ENCODE measurements at places on chromosomes 5 and 9.

DNA sequence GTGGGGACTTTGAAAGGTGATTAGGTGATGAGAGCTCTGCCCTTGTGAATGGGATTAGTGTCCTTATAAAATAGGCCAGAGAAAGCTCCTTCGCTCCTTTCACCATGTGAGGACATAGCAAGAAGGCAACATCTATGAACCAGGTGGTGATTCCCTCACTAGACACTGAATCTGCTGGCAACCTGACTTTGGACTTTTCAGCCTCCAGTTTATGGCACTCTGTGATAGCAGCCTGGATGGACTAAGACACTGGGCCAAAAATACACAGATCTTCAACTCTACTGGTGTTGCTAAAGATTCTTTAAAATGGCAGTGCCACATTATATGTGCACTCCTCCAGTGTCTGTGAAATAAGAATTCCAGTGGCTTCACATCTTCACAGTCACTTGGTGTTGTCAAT is 41.2 kb upstream of the COL15A1 start:
- DNase-seq, result no peak
- no peaks in the 10 kb centered on the region for H3K27me3 ChIP-seq
- H3K4me3 ChIP-seq, result no peak overlapping the region
- no peaks in the 10 kb centered on the region for H3K36me3 ChIP-seq
- no peak overlapping the region for H3K27ac ChIP-seq

GRCh38 chr5:168801567-168801966 is 222.4 kb upstream of the PANK3 start:
- no peak overlapping the region for H3K27ac ChIP-seq
- no peak for DNase-seq
- H3K36me3 ChIP-seq, result no peaks in the 10 kb centered on the region
- no peaks in the 10 kb centered on the region for H3K4me1 ChIP-seq
- peaks cover 7% of the 10 kb centered on the region for H3K27me3 ChIP-seq

DNA sequence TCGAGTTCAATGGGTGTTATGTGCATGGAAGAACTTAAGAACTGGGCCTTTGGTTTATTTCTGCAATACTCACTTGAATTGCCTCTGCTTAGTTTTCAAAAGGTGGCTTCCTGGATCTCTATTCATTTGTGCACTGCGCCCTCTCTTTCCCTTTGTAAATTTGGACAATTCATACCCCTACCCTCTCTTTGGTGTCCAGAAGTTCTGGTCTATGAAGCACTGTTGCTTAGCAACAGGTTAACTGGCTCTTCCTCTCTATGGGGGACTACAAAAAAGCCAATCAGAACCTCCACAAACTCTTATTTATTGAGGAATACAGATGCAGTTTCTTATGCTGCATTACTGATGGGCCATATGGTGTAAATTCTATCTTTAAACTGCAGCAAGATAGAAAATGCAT is 13.5 kb upstream of the FAM120A start:
- no peak overlapping the region for H3K4me3 ChIP-seq
- no peak for DNase-seq
- no peaks in the 10 kb centered on the region for H3K27me3 ChIP-seq
- H3K36me3 ChIP-seq, result no peaks in the 10 kb centered on the region
- no peak overlapping the region for H3K27ac ChIP-seq

GRCh38 chr9:26219961-26220360 is 541.7 kb upstream of the TUSC1 start:
- no peaks in the 10 kb centered on the region for H3K4me1 ChIP-seq
- H3K36me3 ChIP-seq, result no peaks in the 10 kb centered on the region
- no peak for DNase-seq
- no peaks in the 10 kb centered on the region for H3K27me3 ChIP-seq
- no peak overlapping the region for H3K27ac ChIP-seq

GRCh38 chr5:74651710-74652109 is 11.2 kb upstream of the ENC1 start:
- H3K27me3 ChIP-seq, result no peaks in the 10 kb centered on the region
- no peak for DNase-seq
- H3K27ac ChIP-seq, result no peak overlapping the region
- no peaks in the 10 kb centered on the region for H3K36me3 ChIP-seq

DNA sequence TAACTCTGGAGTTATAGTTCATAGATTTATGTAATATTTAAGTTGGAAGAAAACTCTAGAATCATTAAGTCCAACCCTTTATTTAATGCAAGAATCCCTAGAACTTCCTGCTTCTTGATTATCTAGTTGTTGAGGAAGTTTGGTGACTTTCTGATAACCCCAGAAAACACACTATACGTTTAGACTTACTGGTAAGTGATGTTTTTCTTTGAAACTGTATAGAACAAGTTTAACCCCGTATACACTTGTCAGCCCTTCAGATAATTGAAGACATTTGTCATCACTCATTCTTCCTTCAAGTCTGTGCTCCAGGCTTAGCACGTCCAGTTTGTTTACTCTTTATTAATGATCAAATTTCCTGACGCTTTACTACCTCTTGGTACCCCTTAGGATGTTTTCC is 9.0 kb downstream of the NDUFS4 start:
- H3K4me3 ChIP-seq, result no peak overlapping the region
- no peak overlapping the region for H3K27ac ChIP-seq
- no peaks in the 10 kb centered on the region for H3K36me3 ChIP-seq
- H3K27me3 ChIP-seq, result no peaks in the 10 kb centered on the region
- peaks cover 20% of the 10 kb centered on the region for H3K4me1 ChIP-seq

DNA sequence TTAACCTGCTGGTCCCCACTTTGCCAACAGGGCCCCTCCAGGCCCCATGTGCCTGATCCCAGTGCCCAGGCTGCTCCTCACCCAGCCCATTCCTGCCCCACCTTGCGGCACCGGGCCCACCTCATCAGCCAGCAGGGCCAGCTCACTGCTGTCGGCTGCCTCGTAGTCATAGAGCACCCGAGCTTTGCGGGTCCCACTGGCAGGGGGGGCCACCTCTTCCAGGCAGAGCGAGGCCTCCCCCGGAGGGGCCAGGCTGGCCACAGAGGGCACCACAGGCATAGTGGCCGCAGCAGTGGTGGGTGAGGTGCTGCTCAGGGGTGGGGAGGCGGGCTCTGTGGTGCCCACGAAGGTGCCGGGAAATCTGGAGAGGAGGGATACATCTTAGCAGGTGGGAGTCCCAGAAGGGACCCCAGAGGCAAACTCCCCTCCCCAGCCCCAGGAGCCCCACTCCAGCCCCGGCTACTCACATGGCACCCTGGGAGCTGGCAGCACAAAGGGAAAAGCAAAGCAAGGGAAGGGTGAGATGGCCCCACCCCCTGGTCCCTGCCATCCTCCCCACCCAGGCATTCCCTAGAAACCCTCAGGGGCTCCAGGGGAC is 19.0 kb downstream of the SH3GLB2 start:
- no peaks in the 10 kb centered on the region for H3K27me3 ChIP-seq
- DNase-seq, result peak; percentile 38
- no peak overlapping the region for H3K4me3 ChIP-seq
- H3K27ac ChIP-seq, result no peak overlapping the region
- H3K4me1 ChIP-seq, result peaks cover 8% of the 10 kb centered on the region
- peaks cover 96% of the 10 kb centered on the region for H3K36me3 ChIP-seq
